ENCODE measurements at places on chromosomes 11 and 22.
A peak's percentile ranks its signal among the peaks of the same experiment; 100 is the strongest.

- no peak for DNase-seq
Observed at GRCh38 chr11:85762226-85762625, 48.7 kb downstream of the SYTL2 start.

GRCh38 chr22:45731041-45731797 is 59.6 kb downstream of the ATXN10 start:
- no peak for DNase-seq

GRCh38 chr11:60941371-60942119 is 10.4 kb downstream of the SLC15A3 start:
- no peak for DNase-seq

GRCh38 chr11:116426761-116427160 is 346.0 kb downstream of the BUD13 start:
- no peak for DNase-seq

DNA sequence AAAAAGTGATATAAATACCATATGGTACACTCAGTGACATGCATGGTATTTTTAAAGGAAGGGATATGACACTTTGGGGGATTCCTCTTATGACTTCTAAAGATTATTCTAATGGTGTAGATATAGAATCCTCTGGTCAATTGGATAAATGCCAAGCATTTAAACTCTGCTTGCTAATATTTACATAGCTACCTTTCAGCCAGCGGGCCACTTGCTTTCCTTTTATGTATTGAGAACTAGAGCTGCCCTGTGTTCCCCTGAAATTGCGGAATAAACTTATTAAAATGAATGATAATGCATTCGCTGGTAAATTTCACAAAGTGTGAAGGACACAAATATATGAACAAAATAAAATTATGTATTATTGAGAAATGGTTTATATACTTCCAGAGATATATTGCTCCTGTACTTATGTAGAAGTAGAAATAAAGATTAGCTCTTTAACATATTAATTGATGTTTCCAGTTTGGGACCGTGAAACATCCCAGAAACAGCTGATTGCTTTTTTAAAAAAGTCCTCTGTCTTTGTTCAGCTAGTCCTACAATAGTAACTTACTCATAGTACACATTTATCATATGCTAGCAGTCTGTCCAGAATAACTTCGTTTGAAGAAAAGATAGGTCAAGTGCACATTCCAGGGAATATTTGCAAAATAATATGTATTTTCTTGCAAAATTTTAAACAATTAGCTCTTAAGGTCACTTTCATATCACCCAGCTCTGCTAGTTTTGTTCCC is 40.1 kb upstream of the CARD18 start:
- DNase-seq = no peak

- DNase-seq = no peak
Observed at GRCh38 chr22:34403667-34404066, 483.4 kb upstream of the LARGE1 start.

GRCh38 chr11:78256962-78257361 is 68.2 kb downstream of the USP35 start:
- DNase-seq = no peak

DNA sequence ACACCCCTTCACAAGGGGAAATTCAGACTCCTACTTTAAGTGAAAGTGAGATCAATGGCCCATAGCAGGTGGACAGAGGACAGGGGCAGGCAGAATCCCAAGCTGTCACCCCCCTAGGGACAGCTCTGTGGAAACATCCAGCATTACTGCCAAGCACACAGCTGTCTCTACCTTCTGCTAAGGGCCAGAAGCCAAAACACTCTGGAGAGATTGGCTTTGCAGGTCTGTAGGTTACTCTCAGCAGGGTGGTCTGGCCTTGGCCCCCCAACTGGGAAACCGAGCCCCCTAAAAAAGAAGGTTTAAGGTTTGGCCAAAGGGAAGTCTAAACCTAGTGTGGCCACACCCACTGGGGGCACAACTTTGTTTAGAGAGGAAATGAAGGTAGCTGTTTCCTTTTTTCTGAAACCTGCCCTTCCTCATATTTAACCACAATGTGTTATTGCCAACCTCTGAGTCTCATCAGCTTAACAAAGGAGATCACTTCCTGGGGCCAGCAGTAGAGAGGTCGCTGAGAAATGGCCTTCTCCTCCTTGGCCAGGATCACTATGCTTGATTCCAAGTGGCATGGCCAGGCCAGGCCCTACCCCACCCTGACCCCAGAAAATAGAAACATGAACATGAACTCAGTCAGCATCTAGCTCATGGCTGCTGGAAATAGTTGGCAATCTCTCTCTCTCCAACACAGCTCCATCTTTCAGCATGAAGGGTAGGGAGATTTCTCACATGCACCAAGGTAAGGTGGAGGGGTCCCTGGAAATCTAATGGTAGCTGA is 25.9 kb upstream of the SCARF2 start:
- DNase-seq = no peak

- DNase-seq = no peak
Observed at GRCh38 chr22:43931771-43932170, 8.2 kb downstream of the PNPLA3 start.

GRCh38 chr22:46425016-46425415 is 89.5 kb downstream of the TRMU start:
- no peak for DNase-seq

DNA sequence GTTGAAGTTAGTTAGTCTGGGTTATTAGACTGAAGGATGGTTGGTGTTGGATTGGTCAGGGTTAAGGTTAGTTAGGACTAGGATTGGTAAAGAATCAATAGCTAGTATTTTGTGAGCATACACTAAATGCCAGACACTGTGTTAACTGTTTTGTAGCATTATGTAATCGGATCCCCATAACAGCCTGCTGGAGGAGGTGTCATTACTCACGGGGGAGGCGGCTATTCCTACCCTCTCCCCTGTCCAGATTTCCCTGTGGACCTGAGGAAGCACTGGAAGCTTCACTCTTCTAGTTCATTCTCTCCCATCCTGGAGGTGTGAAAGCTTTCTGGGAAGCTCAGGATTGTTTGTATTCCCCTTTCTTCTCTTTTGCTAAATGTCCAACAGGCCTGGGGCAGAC is 40.5 kb upstream of the KCNJ11 start:
- DNase-seq = no peak

DNA sequence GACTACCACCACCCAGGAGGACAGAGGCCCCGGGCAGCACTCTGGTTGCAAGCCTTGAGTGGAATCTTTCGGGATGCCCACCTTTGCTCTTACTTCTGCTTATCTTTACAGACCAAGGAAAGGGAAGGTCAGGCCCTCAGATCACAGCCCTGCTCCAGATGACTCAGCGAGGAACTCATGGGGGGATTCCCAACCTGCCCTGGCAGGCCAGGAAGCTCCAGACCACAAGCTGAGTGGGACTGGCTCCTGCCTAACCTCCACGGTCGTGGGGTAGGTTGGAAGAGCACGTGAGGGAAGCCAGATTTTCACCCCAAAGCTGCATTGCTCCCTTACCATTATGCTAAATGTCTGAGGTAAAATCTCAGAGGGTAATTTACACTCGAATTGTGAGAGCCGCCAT is 11.8 kb downstream of the TBC1D10A start:
- DNase-seq = no peak

DNA sequence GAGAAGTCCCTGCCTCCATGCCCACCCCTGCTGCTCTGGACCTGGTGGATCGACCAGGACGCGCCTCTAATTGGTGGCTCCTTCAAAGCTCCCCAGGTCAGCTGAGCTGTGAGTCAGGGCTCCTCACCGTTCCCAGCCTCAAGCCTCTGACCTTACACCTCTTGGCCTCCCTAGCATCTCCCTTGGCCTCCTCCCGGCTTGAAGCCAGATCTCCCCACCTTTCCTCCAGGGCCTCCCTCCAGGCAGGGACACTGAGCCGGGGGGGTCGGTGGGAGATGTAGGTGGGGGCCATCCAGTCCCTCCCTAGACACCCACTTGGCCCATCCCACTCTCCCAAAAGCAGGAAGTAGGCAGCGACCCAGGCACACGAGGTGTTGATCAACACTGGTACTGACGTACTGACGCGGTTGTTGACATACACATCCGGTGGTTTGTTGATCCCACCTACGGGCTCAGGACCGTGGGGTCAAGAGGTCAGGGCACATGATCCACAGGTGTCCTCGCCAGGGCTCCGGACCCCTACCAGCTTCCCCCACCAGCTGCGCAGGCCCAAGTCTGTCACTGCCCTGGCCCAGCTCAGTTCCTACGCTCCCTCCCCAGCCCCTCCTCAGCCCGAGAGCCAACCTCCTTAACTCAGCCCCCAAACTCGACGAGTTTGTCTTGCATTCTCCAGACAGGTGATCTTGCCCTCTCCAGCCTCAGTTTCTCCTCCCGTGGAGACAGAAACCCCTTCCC is 802 bp downstream of the ATG2A start:
- no peak for DNase-seq

- peak; percentile 37 for DNase-seq
Observed at GRCh38 chr11:64007160-64007628, 21.0 kb downstream of the OTUB1 start.

- no peak for DNase-seq
Observed at GRCh38 chr22:47589271-47590250, 827.1 kb downstream of the TBC1D22A start.

DNA sequence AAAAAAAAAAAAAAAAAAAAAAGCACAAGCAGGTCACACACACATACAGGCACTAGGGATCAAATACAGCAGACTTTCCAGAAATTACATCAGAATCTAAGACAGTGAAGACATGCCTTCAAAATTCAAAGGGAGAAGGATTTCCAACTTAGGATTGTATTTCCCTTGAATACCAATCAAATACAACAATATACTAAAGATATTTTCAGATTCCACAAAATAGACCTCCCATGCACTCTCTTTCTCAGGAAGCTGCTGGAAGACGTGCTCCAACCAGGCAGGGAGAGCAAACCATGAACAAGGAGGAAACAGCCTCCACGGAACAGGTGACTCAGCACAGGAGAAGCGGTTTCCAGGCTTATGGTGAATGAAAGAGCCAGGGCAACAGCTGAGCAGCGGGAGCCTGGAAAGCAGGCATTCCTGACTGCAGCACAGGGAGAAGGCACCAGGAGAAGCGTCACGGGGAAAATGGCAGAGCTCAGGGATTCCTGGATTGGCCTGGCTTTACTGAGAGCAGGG is 32.0 kb downstream of the TMEM184B start:
- DNase-seq = no peak

DNA sequence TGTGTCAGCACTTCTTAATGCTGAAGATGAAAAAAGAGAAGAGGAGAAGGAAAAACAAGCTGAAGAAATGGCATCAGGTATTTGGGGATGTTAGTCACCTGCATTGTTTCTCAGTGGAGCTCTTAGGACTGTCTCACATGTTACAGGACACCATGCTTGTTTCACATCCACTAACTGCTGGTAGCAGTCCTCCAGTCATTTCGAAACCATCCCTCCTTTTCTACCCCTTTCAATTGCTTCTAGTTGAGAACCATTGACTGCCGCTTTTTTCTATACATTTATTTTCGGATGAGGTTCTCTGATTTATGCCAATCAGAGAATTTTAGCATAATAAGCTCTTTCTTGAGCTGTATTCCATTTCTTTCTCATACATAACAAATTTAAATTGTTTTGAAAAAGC is 21.5 kb downstream of the BIRC2 start:
- no peak for DNase-seq

DNA sequence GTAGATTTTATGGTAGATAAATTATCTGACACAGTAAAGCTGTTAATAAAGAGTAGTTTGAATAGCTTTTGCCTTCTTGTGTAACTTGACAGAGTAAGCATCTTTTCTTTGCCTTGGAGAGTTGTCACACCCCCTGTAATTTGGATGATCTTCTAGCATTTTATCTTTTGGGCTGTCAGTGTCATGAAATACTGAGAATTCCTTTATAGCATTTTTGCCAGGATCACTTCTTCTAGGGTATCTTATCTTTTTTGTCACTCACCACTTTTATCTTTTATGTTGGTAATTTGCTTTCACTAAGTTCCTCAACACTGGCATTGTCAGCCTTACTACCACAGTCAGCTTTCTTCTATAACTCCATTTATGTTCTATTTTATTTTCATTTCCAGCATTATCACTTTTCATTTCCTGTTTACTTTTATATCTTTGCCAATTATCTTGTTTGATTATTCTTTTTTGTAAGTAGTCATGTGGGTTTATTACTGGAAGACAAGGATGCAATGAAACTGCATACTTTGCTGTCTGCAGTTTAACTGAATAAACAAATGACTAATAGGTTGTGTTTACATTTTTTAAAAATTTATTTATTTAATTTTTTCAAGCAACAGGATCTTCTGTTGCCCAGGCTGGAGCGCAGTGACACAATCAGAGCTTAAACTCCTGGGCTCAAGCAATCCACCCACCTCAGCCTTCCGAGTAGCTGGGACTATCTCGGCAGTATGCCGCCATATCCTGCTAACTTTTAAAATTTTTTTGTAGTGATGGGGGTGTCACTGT is 28.1 kb upstream of the ACAT1 start:
- no peak for DNase-seq

GRCh38 chr11:76318744-76319384 is 62.1 kb downstream of the THAP12 start:
- peak; percentile 83 for DNase-seq

DNA sequence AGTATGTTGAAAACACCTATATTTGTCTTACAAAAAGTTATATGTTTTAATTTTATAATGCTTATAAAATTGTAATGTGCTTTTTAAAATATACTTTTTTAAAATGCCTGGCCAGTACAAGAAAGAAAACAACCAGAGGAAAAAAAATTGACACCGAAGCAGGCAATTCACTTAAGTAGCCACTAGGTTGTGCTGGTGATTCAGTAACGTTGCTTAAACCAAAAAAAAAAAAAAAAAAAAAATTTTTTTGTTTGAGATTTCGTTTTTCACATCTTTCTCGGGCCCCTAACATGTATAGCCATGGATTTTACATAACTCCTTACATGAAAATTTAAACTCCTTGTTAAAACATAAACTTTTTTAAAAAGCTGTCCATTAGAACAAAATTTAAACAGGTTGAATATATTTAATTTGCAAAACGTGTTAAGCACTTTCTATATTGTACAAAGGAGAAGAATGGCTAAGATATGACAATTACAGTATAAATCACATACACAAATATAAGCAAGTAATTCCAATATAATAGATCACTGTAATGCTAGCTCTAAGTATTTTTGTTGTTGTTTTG is 9.2 kb downstream of the OR8B4 start:
- DNase-seq = no peak

- no peak for DNase-seq
Observed at GRCh38 chr11:123829745-123830144, 23.6 kb upstream of the OR6M1 start.

GRCh38 chr11:128624269-128625175 is 37.2 kb upstream of the ETS1 start:
- DNase-seq = no peak

- peak; percentile 8 for DNase-seq
Observed at GRCh38 chr11:11931461-11932055, 76.9 kb downstream of the DKK3 start.

DNA sequence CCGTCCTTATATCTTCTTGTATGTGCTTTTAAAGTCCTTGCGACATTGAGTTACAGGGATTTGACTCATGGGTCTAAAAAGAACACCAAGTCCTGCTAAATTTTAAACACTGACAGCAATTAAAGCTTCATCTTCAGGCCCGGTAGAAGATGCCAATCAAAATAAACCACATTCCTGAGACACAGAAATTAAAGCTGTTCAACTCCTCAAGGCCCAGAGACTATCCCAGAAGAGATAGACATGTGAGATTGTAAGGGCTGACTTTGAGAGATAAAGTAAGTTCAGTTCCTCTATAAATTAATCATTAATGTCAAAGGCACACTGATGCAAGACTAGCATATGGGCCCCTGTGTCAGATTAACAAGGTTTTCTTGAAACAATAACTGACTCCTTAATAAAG is 49.8 kb downstream of the OSBPL5 start:
- no peak for DNase-seq

- no peak for DNase-seq
Observed at GRCh38 chr11:2342981-2343380, 34.1 kb upstream of the CD81 start.

- peak; percentile 62 for DNase-seq
Observed at GRCh38 chr11:116215471-116216113, 557.2 kb downstream of the BUD13 start.

GRCh38 chr11:129366737-129367597 is 8.7 kb upstream of the BARX2 start:
- DNase-seq = no peak

Measured in WERI-Rb-1 (cell line).